ENCODE measurements at places on chromosomes 3 and 15.

GRCh38 chr3:129878355-129878754, 15.2 kb downstream of the TMCC1 start:
- no peak for DNase-seq

- no peak for DNase-seq
These were observed 7.4 kb upstream of the ZNF774 start for GRCh38 chr15:90344662-90345061.

GRCh38 chr15:75455982-75456531, 4.6 kb upstream of the SIN3A start:
- DNase-seq, result no peak

GRCh38 chr3:36662626-36663025, 101.7 kb downstream of the DCLK3 start:
- no peak for DNase-seq
